NCI-H1048 (cell line): ENCODE measurements at places on chromosomes 4 and X.

DNA sequence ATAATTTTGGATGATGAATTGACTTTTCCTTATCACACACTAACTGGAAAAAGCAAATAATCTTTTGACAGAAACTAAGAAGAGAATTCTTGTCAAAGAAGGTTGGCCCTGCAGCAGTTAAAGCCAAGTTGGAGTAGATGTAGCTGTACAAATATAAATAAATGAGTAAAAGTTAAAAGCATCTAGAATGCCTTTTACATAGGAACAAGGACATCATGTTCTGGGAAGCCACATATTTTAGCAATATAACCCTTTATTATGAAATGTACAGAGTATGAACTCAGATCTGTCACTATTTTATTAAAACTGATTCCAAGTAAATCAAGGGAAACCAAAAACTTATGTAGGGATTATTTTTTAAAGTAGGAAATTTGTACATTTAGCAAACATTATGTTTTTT is 269.4 kb upstream of the FAT4 start:
- DNase-seq, result no peak

DNA sequence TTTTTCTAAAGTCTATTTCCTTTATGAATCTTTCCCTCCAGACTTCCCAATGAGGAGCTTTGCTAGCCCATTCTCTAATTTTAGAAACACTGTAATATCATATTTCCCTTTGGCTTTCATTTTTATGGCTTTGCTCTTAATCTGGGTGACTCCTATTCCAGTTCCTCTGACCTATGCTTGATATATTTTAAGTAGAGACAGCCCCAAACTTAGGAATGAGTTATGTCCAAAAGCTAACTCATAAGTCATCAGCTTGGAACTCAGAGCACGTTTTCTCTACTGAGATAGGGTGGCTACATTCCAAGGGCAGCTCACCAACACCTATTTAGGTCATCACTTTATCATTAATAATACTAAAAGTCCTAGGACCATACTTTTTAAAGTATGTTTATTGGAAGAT is 77.8 kb downstream of the OR13H1 start:
- DNase-seq, result no peak

DNA sequence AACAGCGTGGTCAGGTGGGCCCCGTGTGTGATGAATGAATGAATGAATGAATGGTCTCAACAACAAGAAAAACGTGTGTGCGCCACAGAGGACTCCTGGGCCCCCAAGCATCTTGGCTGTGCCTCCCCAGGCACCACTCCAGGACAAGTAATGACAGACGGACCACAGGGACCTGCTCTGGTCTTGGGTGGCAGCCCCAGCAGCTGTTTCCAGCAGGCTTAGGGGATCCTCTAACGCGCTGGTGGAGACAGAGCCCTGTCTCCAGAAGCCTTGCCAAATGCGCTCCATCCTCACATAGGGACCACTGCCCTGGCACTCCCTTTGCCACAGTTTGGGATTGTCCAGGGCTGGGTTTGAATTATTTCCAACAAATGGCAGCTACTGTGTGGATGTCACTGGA is 39.1 kb downstream of the PSAPL1 start:
- DNase-seq, result no peak

- DNase-seq, result no peak
Measured at GRCh38 chr4:14049946-14050345, 422.4 kb upstream of the BOD1L1 start.

DNA sequence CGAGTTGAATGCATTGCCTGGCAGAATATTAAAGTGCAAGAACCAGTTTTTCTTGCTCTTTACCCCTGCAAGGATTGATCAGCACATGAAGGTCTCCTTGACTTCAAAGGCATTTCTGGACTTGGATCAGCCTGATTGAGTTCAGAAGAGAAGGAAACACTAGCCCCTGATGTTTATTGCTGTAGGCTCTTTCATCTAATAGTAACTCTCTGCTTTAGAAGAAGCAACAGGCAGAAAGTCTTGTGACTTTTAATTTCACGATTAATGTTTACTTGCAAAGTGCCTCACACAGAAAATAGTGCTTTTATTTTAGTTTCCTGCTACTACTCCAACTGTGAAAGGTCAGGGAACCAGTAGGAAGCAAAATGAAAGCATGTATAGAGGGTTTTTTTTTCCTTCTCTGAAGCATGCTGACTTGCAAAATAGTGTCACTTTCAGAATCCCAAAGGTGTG is 69.1 kb downstream of the PCDH7 start:
- DNase-seq, result no peak

DNA sequence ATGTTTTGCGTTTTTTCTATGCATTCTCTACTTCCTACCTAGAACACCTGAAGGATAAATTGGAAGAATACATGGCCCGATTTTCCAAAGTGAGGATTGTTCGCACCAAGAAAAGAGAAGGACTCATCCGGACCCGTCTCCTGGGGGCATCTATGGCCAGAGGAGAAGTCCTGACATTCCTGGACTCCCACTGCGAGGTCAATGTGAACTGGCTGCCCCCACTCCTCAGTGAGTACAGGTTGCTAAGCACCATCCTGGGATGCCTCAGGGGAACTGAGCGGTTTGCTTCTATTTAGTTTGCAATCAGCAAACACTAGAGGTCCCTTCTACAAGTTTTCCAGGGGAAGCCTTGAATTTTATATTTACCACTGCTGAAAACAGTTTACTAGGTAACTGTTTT is 359.3 kb upstream of the GALNT7 start:
- no peak for DNase-seq

- DNase-seq, result no peak
Measured at GRCh38 chr4:26086621-26087441, 172.8 kb downstream of the SMIM20 start.
